Endothelial cell (in vitro differentiated cells): ENCODE measurements at places on chromosomes 4 and X. TPM values are rescaled to one million over a fixed set of nuclear protein-coding genes. Genes with fewer than 3 reads are reported as not detected.

Gene DDX3X
- 265 TPM for total RNA-seq

Gene GLRA3
- not detected for total RNA-seq

Gene PLP1
- total RNA-seq: 9.6 TPM

Gene SRP72
- 142 TPM for total RNA-seq

Gene SNX12
- 95.0 TPM for total RNA-seq

Gene CPLX1
- 0.46 TPM for total RNA-seq

Gene BEND4
- total RNA-seq: 16.3 TPM

Gene MTHFD2L
- total RNA-seq: 13.6 TPM

Gene AFF2
- 9.3 TPM for total RNA-seq

Gene STOX2
- 4.8 TPM for total RNA-seq

Gene GYG2
- total RNA-seq: 4.5 TPM

Gene CABS1
- total RNA-seq: not detected
